ENCODE measurements at places on chromosomes 16 and 17. TPM values are rescaled to one million over a fixed set of nuclear protein-coding genes. Genes with fewer than 3 reads are reported as not detected.

- DNase-seq: peak; percentile 91
These were observed at the start of gene ZNF821 for GRCh38 chr16:71883849-71884638. Gene ZNF821, minus strand, starts transcription at chr16:71884182. Its CDS starts 4,236 bp downstream, at chr16:71879946.

DNA sequence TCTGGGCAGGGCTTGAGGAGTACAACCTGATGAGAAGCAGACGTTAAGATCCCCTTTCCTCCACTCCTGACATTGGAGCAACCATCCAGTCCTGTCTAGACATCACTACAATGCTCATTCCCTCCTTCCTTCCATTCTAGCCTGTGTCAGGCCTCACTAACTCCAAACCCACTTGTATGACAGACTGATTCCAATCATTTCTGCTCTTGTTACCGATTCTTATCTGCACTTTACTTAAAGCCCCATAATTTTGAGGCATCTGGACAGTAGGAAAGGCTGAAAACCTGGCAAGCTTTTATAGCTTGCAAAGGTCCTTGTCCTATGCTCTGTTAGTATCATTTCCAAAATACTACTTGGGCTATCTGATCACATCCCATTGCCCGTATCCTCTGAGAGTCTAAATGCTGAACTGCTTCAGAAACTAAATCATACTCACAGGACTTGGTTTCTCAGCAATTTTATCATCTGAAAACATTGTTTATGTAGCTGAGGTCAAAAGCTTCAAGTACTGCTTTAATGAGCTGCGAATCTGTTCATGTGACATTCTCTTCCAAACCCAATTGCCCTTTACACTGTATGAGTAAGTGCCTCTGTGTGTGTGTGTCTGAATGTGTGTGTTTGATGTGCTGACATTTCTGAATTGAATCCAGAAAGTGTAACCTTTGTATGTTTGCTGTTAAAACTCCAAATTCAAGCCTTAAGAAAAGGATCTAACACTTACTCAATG is 57.2 kb upstream of the CACNG3 start:
- DNase-seq: no peak

DNA sequence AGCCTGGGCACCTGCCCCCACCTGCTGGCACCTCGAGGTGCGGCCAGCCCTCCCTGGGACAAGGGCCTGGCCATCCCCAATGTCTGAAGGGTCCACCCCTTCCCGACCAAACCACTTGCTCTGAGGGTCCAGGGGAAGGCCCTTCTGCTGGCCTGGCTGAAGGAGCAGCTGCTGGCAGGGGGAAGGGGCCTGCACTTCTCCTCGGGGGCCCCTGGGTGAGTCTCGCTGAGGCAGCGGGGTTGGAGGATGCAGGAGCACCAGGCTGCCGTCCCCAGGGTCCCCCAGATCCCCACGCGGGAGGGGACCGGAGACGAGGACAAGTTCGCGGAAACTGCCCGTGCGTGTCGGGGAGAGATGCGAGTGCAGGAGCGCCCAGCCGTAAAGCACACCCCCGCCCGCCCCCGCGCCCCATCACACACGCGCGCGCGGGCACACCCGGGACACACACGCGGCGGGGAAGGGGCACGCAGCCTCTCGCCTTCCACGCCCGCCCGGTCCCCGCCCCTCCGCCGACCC is 725 bp upstream of the CACNA1H start:
- no peak for DNase-seq

DNA sequence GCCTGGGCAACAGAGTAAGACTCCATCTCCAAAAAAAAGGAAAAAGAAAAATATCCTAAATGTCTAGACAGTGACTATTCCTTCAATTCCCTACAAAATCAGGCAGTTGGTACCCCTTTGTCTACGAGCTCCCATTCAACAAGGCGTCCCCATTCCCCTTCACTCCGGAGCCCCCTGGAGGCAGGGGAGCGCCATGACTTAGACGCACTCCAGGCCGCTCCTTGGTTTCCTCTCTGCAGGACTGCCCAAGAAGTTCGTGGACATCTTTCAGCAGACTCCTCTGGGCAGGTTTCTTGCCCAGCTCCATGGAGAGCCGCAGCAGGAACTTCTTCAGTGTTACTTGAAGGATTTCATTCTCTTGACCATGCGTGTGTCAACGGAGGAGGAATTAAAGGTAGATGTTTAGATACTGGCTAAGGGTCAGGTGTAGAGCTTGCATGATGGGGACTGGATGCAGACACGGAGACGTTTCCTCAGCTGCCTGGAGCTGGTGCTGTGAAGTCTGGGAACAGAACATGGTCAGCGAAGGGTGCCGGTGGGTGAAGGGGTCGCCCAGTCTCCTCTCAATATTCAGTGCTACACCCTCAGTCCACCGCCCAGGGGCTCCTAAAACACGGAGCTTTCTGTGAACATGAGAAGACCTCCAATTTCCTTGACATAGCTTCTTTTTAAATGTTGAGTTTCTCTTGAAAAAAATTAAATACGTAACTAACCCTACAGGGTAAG is 53.3 kb upstream of the ENDOV start:
- peak; percentile 27 for DNase-seq

DNA sequence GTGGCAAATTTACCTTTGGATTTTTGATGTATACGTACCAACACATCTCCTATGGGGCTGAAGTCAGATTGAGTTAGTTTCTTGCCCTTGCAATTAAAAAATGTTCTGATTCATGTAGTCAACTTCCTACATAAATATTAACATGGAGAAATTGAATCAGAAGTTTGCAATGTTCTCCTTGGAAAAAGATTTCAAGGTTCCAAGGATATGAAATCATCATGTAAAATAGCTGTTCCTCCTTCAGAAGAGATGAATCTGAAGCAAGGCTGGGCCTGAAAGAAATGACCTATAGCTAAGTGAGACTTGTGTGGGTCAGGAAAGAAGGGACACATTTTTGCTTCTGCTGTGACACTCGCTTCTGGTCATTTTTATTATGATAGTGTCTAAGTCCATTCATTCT is 131.7 kb downstream of the RGS9 start:
- no peak for DNase-seq

- no peak for DNase-seq
These were observed 52.2 kb downstream of the FBXL20 start for GRCh38 chr17:39349246-39349645.

GRCh38 chr17:72937707-72938106 is 154.8 kb downstream of the SLC39A11 start:
- no peak for DNase-seq

DNA sequence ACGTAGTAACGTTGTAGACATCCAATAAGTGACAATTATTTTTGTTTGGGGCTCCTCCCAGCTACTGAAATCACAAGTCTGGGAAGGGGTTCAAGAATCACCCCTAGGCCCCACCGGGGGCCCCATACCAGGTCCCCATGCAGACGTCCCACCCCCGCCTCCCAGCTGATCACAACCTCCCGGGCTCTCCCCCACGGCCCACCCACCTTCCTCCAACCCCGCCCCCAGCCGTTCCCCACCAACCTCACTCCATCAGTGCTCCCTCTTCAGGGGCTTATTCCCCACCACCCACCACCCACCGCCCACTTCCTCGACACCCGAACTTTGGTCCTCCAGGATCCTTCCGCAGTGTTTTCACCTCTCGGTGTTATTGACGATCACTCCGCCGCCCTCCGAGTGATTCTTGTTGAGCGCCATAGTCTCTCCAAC is 240 bp downstream of the WBP2 start:
- DNase-seq: no peak

TEKT1 gene
- total RNA-seq: not detected

HSPB9 gene
- total RNA-seq: not detected

GPR179 gene
- total RNA-seq: 1.1 TPM

MYADML2 gene
- not detected for total RNA-seq

Data from OCI-LY7 (cell line).